ENCODE measurements at places on chromosomes 7 and 10. TPM values are rescaled to one million over a fixed set of nuclear protein-coding genes. Genes with fewer than 3 reads are reported as not detected.
A peak's percentile ranks its signal among the peaks of the same experiment; 100 is the strongest.

SLC26A4 gene
- total RNA-seq = 2.2 TPM

FEZF1 gene
- 0.18 TPM for total RNA-seq

LAMB1 gene
- 244 TPM for total RNA-seq

COL1A2 gene
- 1,768 TPM for total RNA-seq

HTR5A gene
- total RNA-seq = not detected

EPDR1 gene
- total RNA-seq = 93.2 TPM

ABCA13 gene
- 5.1 TPM for total RNA-seq

SH3PXD2A gene
- 47.6 TPM for total RNA-seq

AKR1D1 gene
- total RNA-seq = not detected

ZNF365 gene
- 2.4 TPM for total RNA-seq

PDLIM1 gene
- 243 TPM for total RNA-seq

DKK1 gene
- total RNA-seq = 1.2 TPM

LRRC17 gene
- total RNA-seq = 81.6 TPM

CNPY1 gene
- total RNA-seq = not detected

FAM25G gene
- total RNA-seq = not detected

GRCh38 chr7:62361-63116 lies 129.8 kb upstream of the FAM20C start:
- no peak overlapping the region for H3K4me3 ChIP-seq
- DNase-seq = no peak
- no peaks in the 10 kb centered on the region for H3K36me3 ChIP-seq
- no peak overlapping the region for H3K27ac ChIP-seq
- H3K4me1 ChIP-seq = no peaks in the 10 kb centered on the region

- peak overlapping the region; percentile 57 for H3K27ac ChIP-seq
- H3K36me3 ChIP-seq = peaks cover 6% of the 10 kb centered on the region
- DNase-seq = peak; percentile 95
Measured at GRCh38 chr10:45008524-45009161, 7.9 kb downstream of the ZNF22 start.

- H3K27me3 ChIP-seq = no peaks in the 10 kb centered on the region
- peaks cover 7% of the 10 kb centered on the region for H3K4me1 ChIP-seq
- no peak overlapping the region for H3K27ac ChIP-seq
- no peaks in the 10 kb centered on the region for H3K36me3 ChIP-seq
- H3K4me3 ChIP-seq = no peak overlapping the region
Measured at GRCh38 chr10:58721601-58722281, 209.1 kb downstream of the BICC1 start.

DNA sequence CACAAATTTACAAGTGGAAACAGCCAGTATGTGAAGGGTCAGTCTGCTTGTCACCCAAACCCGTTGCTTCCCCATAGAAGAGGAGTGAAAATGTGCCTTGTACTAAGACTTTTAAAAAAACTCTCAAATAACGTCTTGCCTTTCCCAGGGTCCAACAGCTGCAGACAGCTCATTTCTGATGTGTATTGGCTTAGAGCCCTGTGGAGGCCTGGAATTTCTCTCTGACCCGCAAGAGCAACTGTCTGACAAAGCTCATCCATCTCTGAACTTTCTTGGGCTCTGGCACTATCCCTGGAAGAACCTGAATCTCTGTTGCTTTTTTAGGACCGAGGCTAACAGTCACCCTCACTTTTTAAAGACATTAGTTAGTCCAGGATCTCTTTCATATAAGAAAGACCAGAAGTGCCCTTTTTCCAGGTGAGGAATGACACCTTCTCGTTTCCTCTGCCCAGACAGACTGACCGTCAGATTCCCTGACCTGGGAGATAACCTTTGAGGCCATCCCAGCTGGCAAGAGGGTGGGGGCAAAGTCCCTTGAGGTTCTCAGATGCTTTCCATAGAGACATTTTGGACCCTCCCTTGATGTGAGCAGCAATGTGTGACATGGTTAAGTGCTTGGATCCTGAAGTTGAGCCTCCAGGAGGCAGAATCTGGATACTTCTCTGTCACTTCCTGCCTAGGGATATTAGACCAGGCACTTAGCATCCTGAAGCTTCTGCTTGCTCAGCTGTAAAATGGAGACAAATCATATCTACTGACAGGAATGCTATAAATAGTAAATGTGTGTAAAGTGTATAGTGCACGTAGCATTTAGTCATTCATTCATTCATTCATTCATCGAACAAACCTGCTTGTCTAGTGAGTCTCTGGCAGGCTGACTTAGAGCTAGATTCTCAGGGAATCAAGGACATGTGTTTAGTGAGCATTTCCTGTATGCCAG lies 4.5 kb upstream of the NODAL start:
- peak; percentile 82 for DNase-seq
- H3K27me3 ChIP-seq = peaks cover 17% of the 10 kb centered on the region
- H3K4me1 ChIP-seq = peaks cover 5% of the 10 kb centered on the region
- H3K4me3 ChIP-seq = no peak overlapping the region
- H3K36me3 ChIP-seq = no peaks in the 10 kb centered on the region

GRCh38 chr10:44369296-44369695 lies 15.6 kb downstream of the CXCL12 start:
- H3K27ac ChIP-seq = no peak overlapping the region
- DNase-seq = no peak
- H3K4me1 ChIP-seq = peaks cover 28% of the 10 kb centered on the region
- no peak overlapping the region for H3K4me3 ChIP-seq
- H3K27me3 ChIP-seq = no peaks in the 10 kb centered on the region

- no peaks in the 10 kb centered on the region for H3K36me3 ChIP-seq
- H3K27me3 ChIP-seq = no peaks in the 10 kb centered on the region
- no peak for DNase-seq
- no peak overlapping the region for H3K4me3 ChIP-seq
Measured at GRCh38 chr7:29587195-29587808, 23.7 kb downstream of the PRR15 start.

DNA sequence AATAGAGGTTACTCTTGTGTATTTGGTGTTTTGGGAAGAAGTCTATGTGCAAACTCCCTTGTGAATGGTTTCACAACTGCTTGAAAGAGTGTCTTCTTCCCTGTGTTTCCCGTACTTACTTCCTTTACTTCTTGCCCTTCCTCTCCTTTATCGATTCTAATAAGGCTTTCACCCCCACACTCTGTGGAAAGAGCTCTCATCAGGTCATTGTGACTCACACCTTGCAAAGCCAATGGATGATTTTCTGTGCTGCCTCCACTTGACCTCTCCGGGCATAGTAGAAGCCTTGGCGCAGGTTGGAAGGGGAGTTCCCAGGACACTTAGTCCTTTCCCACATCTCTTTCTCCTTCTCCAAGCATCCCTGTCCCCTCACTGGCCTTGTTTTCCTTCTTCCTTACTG lies 6.2 kb upstream of the TSPAN15 start:
- no peak for DNase-seq
- H3K27me3 ChIP-seq = no peaks in the 10 kb centered on the region
- H3K4me1 ChIP-seq = peaks cover 6% of the 10 kb centered on the region
- no peak overlapping the region for H3K27ac ChIP-seq
- no peak overlapping the region for H3K4me3 ChIP-seq
- H3K36me3 ChIP-seq = no peaks in the 10 kb centered on the region

DNA sequence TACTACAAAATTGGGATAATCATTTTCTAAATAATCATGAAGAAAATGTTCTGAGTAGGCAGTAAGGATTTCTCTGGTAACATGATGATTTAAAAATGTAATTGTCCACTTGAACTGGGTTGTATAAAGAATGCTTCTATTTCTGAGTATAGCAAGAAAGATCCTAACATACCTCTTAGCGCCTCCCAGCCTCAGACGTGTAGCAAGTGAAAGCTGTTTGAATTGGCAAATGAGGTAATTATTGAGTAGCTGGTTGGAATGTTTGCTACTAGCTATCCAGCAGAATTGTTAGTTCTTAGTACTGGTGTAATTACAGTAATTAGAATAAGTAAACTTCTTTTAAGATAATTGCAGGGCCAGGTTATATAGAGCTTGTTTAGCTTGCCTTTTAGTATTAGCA lies 47.9 kb downstream of the SEPTIN7 start:
- DNase-seq = no peak
- no peak overlapping the region for H3K4me3 ChIP-seq
- no peaks in the 10 kb centered on the region for H3K4me1 ChIP-seq

DNA sequence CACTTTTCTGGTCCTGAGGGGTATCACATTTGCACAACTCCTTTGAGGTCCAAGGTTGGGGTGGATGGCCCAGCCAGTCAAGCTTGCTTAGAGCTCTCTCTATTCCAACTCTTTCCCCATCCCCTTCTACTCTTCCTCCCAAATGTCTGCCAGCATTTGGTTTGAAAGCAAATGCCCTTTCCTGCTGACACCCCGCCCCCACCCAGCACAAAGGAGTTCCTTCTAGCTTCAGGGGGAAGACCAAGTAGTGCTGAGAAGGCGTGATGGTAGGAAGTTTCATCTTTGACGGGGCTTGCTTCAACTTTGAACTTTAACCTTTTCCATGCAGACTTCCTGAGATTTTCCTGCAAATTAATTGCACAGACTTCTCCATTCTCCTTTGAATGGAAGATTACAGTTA lies 137.5 kb upstream of the TCF7L2 start:
- H3K27me3 ChIP-seq = no peaks in the 10 kb centered on the region
- no peak for DNase-seq
- H3K4me1 ChIP-seq = peaks cover 14% of the 10 kb centered on the region
- no peak overlapping the region for H3K4me3 ChIP-seq
- no peaks in the 10 kb centered on the region for H3K36me3 ChIP-seq

GRCh38 chr7:155848691-155849669 lies 36.7 kb upstream of the SHH start:
- H3K36me3 ChIP-seq = no peaks in the 10 kb centered on the region
- no peak overlapping the region for H3K4me3 ChIP-seq
- DNase-seq = no peak
- no peaks in the 10 kb centered on the region for H3K4me1 ChIP-seq

DNA sequence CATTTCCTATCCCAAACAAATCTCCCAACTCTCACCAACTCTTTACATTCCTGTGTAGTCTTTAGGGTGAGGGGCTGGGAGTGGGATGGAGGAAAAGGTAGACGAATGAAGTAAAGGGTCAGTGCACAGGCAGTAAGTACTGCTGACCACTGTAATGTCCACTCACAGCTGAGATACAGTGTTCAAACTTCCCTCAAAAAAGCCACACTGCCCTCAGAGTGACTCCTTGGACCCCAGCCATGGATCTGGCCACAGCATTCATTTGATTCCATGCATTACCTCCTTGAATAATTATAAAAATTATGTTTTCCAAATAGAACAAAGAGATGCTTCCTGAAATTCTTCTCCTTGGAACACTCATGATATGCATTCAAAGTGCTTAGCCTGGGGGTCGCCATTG lies 19.8 kb upstream of the HIPK2 start:
- no peaks in the 10 kb centered on the region for H3K27me3 ChIP-seq
- no peaks in the 10 kb centered on the region for H3K36me3 ChIP-seq
- no peaks in the 10 kb centered on the region for H3K4me1 ChIP-seq

GRCh38 chr10:86249794-86250193 lies 116.8 kb downstream of the GRID1 start:
- no peaks in the 10 kb centered on the region for H3K27me3 ChIP-seq
- no peak for DNase-seq
- H3K4me1 ChIP-seq = no peaks in the 10 kb centered on the region
- H3K27ac ChIP-seq = no peak overlapping the region
- no peak overlapping the region for H3K4me3 ChIP-seq
